ENCODE measurements at places on chromosomes 2 and 18. TPM values are rescaled to one million over a fixed set of nuclear protein-coding genes. Genes with fewer than 3 reads are reported as not detected.

Gene GALR1
- not detected for total RNA-seq

Gene MYO7B
- total RNA-seq, result not detected

Gene MC5R
- not detected for total RNA-seq

Gene LOXL3
- total RNA-seq, result 0.76 TPM

Gene NGEF
- total RNA-seq, result 0.11 TPM

DNA sequence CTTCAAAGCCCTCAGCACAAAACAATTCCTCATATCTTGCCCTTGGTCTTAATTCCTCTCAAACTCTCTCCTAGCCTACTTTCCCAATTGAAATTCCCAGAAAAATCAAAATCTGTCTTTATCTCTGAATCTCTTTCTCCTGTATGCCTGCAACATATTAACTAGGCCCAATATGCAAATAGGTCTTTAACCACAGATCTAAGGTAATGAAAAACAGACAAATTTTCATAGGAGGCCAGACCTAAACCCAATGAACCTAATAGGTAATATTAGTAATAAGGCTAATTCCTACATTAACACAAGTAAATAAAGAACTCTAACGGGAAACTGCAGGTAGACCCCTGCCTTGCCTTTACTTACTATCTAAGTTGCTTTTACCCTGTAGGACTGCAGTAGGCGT is 41.4 kb downstream of the WDR33 start:
- no peak for DNase-seq

DNA sequence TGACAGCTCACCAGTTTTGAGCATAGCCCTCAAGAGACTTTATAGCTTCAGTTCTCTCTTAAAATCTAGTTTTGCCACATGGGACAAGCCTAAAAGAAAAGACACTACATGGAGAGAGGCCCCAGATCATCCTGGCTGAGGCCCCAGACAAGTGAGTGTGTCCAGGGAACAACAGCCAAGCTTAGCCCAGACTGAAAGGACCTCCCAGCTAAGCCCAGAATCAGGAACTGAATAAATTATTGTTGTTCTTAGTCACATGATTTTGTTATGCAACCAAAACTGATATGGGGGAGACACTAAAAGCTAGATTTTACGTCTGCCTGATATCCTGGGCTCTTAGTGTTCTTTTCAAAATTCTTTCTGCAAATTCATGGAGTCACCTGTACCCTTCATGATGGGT is 29.3 kb upstream of the LBH start:
- no peak for DNase-seq

GRCh38 chr2:71481111-71481510 is 27.8 kb downstream of the DYSF start:
- no peak for DNase-seq

All from K562 (cell line).